H4 (cell line): ENCODE measurements at places on chromosomes 7 and 10. TPM values are rescaled to one million over a fixed set of nuclear protein-coding genes. Genes with fewer than 3 reads are reported as not detected.

GRCh38 chr7:17502213-17503060, 204.0 kb downstream of the AHR start:
- DNase-seq, result no peak

The STEAP4 gene
- 0.02 and 0.06 TPM in 2 replicates for total RNA-seq

DNA sequence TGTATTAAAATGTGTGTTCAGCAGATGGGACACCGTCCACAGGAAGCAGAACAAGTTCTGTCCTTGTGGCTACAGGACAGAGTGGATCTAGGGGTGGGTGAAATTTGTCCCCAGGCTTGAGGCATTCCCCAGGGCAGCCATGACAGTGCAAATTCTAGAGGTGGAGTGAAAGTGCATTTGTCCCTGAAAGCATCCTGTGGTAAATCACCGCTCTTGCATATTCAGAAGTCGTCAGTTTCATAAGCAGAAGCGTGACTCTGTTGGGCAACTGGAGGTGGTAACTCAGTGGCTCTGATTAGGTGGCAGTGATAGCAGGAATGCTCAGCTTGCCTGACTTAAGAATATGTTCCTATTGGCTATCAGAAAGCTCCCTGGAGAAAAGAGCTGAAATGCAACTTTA, 96.6 kb downstream of the SNX10 start:
- DNase-seq, result no peak

The MYO1G gene
- total RNA-seq, result not detected in 2 replicates

DNA sequence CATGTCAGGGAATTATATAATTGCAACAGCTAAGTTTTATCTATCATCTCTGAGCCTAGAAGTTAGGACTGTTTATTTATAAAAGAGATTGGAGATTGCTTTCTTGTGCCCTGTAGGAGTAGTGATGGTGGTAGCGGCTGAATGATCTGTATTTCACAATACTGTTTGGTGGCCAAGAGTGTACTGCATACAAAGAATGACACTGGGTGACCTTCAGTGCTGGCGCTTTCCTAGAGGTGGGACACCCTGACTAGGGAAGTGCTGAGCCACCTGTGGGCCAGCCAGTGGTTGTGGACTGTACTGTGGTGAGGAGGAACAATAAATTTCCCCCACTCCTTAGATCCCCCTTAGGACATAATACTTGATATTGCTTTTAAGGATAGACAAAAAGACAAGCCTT, 53.0 kb downstream of the COPG2 start:
- DNase-seq, result no peak

DNA sequence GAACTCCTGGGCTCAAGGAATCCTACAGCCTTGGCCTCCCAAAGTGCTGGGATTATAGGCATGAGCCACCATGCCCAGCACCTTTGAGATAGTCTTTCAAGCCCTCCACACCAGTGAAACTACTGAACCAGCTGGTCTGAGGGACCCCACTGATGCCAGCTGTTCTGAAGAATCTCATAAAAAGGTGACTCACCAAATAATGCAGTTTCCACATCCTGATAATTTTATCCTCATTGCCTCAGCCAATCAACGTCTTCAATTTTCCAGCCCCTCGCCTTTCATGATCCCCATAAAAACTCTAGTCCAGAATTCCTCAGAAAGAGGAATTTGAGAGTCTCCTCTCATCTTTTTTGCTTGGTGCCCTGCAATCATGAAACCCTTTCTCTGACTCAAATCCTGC, 1691.6 kb upstream of the LRRTM3 start:
- peak; percentile 33 for DNase-seq

- DNase-seq, result no peak
These were observed 698.6 kb upstream of the NRP1 start for GRCh38 chr10:34033078-34033477.

DNA sequence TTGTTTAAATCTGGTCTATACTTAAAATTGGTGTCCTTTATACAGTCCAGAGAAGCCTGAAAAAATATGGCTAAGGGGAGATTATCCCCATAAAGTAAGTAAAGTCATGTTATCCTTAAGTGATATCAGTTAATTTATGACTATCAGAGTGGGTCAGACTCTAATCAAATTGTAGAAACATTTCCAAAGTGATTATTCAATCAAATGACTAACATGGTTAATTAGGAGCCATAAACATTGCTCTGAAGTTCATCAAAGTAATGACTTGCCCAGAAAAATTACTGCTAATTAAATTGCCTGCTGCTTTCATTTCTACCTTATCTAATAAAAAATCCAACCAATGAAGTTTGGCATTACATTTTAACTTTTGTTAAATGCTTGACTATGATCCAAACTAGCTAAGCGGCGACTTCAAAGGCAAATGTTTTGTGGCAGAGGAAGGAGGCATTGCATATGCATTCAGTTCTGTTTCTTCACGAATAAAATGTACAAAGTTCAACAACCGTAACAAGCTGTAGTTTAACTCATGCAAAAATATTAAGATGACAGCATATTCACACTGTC, 76.7 kb downstream of the ETV1 start:
- no peak for DNase-seq

The CASTOR2 gene
- 8.2 and 9.2 TPM in 2 replicates for total RNA-seq

DNA sequence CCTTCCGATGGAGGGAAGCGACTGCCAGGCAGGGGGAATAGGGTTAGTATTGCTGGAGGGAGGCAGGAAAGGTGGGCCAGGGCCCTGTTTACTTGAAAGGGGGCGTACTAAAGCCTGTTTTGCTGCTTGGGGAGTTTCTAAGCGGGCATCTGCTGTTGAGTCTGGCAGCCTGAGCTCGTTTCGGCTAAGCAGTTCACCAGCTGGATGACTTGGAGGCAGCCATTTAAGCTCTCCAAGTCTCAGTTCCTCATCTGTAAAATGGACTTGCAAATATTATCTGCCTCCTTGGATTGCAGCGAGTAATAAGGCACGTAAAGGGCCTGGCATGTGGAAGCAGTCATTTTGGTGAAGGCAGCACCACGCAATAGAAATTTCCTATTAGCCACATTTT, 44.0 kb downstream of the LDB3 start:
- no peak for DNase-seq

DNA sequence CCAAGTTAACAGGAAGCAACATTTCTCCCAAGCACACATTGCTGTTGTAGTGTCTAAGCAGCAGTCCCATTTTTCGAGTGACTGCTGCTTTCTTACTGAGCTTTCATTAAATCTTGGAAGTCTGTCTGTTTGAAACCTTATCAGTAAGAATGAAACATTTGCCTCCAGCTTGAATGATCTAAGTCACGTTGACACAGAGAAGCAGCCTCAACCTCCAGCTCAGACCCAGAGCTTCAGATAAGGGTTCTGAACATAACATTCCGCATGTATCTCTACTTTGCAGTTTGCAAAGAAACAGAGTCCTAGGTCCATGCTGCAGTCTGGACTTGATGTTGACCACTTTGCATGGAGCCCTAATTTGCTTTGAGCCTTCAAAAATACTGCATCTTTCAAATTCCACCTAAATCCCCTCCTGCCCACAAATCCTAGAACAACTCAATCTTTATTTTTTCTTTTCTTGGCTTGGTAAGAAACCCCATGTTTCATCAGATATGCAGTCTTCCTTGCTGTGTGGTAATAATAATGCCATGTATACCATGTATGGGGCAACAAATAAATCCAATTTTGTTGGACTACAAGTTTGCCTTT, 698.7 kb upstream of the IGFBP3 start:
- DNase-seq, result no peak

The ACTL6B gene
- not detected in 2 replicates for total RNA-seq

The C7orf25 gene
- 13.2 and 15.8 TPM in 2 replicates for total RNA-seq

The SLC13A4 gene
- total RNA-seq, result not detected in 2 replicates

- no peak for DNase-seq
These were observed 4.7 kb downstream of the CRCP start for GRCh38 chr7:66119245-66119850.

DNA sequence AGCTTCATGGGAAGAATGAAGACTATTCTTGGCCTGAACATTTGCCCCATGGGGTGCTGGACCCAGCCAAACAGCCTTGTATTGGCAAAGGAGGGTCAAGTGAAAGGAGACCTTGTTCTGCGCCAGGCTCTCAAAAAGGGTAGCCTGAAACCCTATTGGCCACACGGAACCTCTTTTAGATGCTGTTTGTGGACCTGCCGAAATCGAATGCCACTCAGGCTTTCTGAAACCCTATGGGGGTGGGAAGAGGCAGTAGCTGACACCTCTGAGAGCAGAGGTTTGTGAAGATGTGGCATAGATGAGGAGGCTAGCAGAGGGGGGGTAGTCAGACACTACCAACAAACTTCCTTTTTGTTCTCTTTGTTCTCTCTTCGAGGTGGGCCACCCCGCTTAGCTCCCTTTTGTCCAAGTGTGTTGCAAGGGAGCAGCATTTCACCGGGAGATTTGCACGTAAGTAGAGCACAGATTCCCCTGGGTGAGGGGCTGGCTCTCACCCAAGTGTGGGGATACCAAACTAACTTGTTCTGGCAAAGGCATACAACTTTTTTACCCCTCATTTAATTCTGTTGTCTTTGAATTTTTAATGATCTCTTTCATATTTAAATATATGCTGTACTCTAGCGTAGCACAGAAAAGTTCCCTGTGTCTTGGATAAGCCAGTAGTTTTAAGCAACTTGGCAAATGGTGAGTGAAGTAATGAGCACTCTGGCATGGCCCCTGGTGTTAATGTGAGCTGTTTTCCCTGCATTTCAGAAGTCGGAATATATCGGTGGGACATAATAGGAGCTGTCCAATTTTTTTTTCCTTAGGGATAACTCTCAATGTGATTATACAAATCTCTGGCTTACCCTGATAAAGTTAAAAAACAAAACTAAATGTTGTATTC, 107.7 kb downstream of the SEPTIN7 start:
- DNase-seq, result no peak

GRCh38 chr10:100006243-100006886, 3.4 kb downstream of the DNMBP start:
- peak; percentile 79 for DNase-seq

The LOXL4 gene
- total RNA-seq, result 0.27 TPM in 1 of 2 replicates, not detected in the other

GRCh38 chr10:28872587-28873165, 195.4 kb downstream of the BAMBI start:
- no peak for DNase-seq

DNA sequence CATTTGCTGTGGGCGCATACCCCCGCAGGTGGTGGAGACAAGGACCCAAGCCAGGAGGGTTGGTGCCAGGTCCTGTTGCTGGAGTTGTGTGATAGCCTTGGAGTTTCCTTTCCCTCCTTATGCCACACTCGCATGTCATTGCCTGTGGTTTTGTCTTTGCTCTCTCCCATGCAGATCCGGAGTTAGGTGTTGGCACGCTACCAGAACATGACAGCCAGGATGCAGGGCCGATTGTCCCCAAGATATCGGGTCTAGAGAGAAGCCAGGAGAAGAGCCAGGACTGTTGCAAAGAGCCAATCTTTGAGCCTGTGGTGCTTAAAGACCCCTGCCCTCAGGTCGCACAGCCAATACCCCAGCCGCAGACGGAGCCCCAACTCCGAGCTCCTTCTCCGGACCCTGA, 369.2 kb upstream of the GALNT17 start:
- no peak for DNase-seq

- DNase-seq, result no peak
These were observed 89.6 kb downstream of the FZD1 start for GRCh38 chr7:91353848-91354247.

The UCN3 gene
- not detected in 2 replicates for total RNA-seq

GRCh38 chr7:91046322-91047089, 217.7 kb upstream of the FZD1 start:
- no peak for DNase-seq

DNA sequence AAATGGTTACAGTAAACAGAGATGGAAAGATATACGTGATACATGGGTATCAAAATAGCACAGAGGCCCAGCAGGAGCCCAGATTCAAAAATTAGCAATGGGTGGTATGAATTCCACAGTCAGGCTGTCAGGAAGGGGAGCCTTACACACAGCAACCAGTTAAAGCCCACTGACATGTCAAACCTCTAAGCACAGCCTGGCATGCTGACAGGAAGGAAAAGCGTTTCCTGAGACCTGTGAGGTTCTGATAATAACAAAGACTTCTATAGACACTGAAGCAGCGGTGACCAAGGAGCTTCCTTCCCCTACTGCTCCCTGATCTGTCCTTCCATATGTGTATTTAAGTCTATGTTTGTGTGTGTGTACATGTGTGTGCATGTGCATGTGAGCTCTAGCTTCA, 89.9 kb downstream of the PHYHIPL start:
- no peak for DNase-seq

- DNase-seq, result no peak
These were observed 4.7 kb downstream of the ZDHHC6 start for GRCh38 chr10:112442063-112442462.

The RARRES2 gene
- total RNA-seq, result not detected in 2 replicates

DNA sequence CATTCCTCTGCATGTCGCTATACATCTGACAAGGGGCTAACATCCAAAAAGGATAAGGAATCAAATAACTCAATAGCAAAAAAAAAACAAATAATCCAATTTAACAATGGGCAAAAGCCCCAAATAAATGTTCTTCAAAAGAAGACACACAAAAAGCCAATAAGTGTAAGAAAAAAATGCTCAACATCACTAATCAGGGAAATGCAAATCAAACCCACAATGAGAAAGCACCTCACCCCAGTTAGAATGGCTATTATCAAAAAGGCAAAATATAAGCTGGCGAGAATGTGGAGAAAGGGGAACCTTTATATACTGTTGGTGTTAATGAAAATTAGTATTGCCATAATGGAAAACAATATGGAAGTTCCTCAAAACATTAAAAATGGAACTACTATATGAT, 14.3 kb downstream of the ARHGAP12 start:
- DNase-seq, result no peak

GRCh38 chr10:11725912-11726311, 16.3 kb upstream of the ECHDC3 start:
- DNase-seq, result no peak
